ENCODE measurements at places on chromosomes 2 and 18.

DNA sequence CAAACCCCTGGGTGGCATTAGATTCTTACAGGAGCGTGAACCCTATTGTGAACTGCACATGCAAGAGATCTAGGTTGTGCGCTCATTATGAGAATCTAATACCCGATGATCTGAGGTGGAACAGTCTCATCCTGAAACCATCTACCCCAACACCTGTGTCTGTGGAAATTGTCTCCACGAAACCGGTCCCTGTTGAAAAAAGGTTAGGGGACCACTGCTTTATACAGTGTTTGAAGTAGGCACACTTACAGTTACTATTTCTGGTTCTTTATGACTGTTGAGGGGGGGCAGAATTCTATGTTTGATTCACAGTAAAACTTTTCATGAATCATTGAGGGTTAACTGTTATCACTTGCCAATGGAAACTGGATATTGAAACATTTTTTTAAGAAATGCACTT is 72.0 kb downstream of the RIF1 start:
- no peak for DNase-seq

DNA sequence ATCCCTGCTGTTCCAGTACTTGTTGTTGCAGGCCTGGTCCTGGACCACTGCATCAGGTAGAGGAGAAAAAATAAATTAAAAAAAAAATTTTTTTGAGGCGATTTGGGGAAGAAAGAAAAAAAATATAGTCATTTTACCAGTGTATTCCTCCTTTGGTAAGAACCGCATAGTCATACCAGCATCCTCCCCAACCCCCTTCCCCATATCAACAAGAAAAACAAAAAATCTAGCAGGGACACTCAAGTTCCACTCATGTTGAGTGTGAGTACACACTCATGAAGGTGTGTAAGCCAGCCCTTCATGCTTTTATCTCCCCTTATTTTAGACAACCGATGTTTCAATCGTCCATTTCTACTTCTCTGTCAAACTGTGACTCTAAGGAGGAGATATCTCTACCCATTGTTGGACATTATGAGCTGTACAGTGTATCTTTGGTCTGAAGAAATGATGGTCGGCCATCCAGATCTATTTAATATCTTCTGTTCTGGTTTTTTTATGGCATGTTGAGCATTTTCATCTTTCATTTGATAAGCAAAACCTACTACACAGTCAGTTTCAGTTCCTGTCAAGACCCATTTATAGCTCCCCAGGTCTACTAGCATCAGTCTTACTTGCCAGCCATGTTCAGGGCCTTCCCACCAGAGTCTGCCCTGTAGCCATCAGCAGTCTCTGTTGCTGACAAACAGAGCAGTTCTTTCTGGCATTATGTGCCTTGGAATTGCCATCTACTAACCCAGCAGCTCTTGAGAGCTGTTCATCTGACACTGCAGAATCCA is 20.0 kb downstream of the ELP2 start:
- DNase-seq: no peak

- DNase-seq: no peak
Measured at GRCh38 chr2:133167990-133168389, 400.3 kb downstream of the NCKAP5 start.

GRCh38 chr18:39072970-39073369 is 1507.4 kb upstream of the CELF4 start:
- no peak for DNase-seq

DNA sequence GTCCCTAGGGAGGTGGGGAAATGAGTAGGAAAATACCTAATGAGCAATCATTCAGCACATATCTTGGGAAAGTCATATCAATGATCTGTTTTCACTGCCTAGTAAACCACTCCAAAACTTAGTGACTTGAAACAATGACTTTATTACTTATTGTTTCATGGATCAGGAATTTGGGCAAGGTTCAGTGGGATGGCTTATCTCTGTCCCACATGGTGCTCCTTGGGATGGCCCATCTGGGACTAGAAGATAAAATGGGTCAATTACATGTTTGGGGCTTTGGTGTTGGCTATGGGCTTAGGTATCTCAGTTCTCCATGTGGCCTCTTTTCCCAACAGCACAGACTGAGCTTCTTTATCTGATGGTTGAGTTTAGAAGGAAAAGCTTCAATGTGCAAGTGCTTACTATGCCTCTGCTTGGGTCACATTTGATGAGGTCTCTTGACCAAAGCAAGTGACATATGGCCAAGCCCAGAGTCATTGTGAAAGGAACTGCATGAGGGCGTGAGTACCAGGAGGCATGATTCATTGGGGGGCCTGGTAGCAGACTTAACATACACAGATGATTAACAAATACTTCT is 218.1 kb upstream of the TNP1 start:
- DNase-seq: no peak

- no peak for DNase-seq
Measured at GRCh38 chr2:174951745-174952144, 53.4 kb downstream of the CHN1 start.

DNA sequence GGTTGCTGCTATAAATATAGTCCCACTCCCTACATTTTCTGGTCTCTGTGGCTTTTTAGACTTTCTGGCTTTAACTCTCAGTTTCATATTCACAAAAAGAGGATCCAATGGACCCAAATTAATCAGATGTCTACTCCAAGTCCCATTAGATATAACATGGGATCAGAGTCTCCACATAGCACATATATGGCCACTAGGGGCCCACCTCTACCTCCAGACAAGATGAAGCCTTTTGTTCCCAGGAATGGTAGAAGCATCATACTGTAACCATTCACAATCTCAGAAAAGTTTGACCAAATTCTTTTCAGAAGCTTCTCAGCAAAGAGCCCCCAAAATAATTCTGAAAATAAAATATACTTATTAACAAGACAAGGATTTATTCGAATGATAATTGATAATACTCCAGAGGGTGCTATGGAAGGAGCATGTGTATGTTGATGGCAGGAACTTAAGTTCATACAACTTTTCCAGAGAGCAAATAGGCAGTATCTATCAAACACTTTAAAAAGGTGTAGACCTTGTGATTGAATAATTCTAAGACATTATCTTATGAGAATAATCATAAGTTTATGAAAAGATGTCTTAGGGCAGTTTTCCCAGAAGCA is 382.3 kb upstream of the CRIM1 start:
- no peak for DNase-seq

Measured in activated T-cell treated with anti-CD3 and anti-CD28 coated beads, Interleukin-2, amount 50 U/mL, for 1 hour (primary cell).